ENCODE measurements at places on chromosomes 1 and 21.

DNA sequence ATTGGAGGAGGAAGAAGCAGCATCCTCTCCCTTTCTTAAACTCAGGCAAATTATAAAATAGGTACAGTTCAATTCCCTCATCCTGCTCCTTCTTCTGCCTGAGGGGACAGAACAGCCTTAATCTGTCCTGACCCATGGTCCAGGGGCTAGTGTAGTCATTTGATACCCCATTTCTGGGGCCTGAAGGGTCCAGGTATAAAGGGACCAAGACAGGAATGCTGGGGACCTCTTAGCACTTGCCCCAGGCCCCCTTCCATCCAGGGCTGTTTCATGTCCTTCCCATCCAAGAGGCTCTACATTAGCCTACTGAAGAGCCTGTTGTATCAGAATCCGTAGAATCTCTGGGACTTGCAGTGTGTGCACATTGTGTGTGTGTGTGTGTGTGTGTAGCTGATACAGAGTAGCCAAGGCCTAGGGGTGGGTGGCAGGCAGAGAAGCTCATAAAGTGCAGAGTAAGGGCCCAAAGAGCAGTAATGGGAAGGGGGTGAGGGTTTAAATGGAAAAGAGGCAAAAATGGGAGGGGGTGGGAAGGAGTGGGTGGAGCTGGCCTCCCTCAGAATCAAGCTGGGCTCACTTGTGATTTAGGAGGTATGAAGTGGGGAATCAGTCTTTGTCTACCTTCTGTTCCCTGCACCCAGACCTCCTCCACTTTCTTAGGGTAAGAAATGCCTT, 32.4 kb downstream of the RUNX1 start:
- DNase-seq: no peak

DNA sequence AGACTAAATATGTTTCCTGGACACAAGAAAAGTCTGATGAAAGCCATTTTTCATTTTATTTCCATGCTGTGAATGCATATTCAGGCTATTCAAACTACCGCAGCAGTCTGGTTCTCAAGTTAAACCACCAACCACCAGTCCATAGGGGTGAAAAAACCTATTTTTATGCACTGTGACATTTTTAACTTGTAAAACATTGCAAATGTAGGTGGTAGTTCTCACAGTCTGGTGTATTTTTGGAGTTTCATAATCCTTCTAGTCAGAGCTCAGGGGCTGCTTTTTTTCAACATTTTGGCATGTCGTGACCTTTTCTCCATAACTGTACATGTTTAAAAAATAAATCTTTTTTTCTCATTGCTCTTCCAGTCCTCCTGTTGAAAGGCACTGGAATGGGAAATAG, 907.6 kb upstream of the ADGRL2 start:
- DNase-seq: no peak

DNA sequence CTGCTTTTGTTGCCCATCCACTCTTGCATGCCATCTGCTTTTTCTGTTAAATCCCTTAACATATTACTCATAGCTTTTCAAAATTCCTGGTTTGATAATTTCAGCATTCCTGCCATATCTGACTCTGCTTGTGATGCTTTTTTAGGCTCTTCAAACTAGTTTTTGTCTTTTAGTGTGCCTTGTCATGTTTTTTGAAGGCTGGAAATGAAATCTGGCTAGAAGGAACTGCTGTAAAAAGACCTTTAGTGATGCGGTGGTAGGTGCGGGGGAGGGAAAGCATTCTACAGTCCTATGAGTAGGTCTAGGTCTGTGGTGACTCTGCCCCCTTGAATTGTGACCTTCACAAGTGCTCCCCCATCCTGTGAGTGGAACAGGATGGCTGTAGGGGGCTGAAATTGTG, 15.0 kb upstream of the S100B start:
- DNase-seq: no peak

- DNase-seq: no peak
These were observed 24.6 kb downstream of the NTPCR start for GRCh38 chr1:232974971-232975370.

GRCh38 chr1:17723684-17724083, 31.4 kb upstream of the ACTL8 start:
- no peak for DNase-seq

GRCh38 chr1:44621841-44622286, 52.4 kb downstream of the TMEM53 start:
- DNase-seq: no peak

DNA sequence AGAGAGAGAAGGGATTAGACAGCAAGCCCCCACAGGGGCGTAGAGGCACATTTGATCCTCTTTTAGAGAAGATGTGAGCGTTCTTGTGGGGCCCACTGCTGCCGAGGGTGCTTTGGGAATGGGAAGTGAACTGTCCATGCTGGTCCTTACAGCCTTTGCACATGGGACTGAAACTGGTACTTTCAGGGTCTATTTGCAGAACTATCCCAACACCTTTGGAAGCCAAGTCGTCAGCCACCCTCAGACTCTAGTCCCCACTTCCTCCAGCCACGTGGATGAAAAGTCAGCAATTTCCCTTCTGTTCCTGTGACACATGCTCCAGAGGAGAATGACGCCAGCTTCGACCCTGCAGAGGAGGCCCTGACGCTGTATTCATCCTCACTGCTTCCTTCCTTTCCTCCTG, 2.6 kb upstream of the RAB7B start:
- DNase-seq: no peak

- no peak for DNase-seq
These were observed 81.8 kb upstream of the PLXNA2 start for GRCh38 chr1:208326033-208326432.

- no peak for DNase-seq
These were observed 24.3 kb upstream of the NID1 start for GRCh38 chr1:236089046-236089773.

GRCh38 chr1:223010582-223011504, 132.2 kb downstream of the TLR5 start:
- DNase-seq: no peak
